Stomach (tissue), 19 donors: ENCODE measurements at places on chromosomes 2 and 18. TPM values are rescaled to one million over a fixed set of nuclear protein-coding genes. Genes with fewer than 3 reads are reported as not detected.

The ANKRD36B gene
- total RNA-seq: 55.8 TPM

The PKDCC gene
- total RNA-seq: 79.9 TPM

DNA sequence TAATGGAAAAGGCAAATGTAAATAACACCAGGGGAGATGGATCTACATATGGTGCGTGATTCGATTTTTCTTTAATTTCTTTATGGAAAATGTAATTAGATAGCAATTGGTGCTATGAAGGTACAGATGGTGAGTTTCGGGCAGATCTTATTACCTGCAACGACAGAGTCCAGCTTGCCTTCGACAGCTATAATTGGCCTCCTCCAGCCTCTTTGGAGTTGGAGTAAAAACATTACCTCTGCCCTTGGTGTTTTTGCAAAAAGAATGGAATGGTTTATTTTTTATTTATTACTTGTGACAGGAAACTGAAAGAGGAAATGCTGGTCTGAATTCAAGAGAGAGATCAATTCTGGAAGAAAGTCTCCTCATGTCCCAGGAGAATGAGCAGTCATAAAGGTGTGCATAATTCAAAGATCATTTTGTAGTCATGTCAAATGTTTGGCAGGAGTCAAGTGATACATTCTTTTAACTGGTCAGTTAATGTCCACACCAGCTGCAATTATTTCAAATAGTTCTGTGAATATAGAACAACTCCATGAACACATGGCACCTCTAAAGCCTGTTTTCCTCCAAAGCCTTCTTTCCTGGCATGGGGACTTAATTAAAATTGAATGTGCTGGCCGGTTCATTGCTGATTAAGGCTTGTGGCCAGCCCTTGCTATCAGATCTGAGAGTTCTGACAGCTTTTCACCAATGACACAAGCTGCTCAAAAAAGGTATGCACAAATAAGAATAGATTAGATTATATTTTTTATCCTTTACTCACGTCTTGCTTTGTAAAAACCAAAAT lies 46.9 kb upstream of the KCNH7 start:
- H3K4me3 ChIP-seq: no peak overlapping the region
- H3K27ac ChIP-seq: no peak overlapping the region
- H3K27me3 ChIP-seq: no peaks in the 10 kb centered on the region
- no peaks in the 10 kb centered on the region for H3K4me1 ChIP-seq

DNA sequence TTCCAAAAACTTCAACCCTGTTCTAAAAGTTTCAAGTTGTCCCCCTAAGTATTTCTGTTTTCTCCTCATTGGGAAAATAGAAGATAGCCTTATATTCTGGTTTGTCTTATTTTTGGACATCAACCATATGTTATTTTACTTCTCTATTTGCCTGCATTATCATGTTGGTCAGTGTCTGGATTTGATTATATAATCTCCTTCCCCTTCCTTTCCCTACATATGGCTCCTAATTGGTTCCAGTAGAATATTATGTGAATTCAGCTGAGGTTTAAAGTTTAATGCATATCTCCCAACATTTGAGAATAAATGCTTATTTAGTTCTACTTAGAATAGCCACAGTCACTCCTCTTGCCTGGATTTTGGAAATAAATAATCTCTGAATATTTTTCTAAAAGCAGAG lies 66.9 kb downstream of the OXER1 start:
- no peaks in the 10 kb centered on the region for H3K27me3 ChIP-seq
- peaks cover 16% of the 10 kb centered on the region for H3K36me3 ChIP-seq
- H3K4me1 ChIP-seq: no peaks in the 10 kb centered on the region
- no peak overlapping the region for H3K4me3 ChIP-seq
- no peak overlapping the region for H3K27ac ChIP-seq

DNA sequence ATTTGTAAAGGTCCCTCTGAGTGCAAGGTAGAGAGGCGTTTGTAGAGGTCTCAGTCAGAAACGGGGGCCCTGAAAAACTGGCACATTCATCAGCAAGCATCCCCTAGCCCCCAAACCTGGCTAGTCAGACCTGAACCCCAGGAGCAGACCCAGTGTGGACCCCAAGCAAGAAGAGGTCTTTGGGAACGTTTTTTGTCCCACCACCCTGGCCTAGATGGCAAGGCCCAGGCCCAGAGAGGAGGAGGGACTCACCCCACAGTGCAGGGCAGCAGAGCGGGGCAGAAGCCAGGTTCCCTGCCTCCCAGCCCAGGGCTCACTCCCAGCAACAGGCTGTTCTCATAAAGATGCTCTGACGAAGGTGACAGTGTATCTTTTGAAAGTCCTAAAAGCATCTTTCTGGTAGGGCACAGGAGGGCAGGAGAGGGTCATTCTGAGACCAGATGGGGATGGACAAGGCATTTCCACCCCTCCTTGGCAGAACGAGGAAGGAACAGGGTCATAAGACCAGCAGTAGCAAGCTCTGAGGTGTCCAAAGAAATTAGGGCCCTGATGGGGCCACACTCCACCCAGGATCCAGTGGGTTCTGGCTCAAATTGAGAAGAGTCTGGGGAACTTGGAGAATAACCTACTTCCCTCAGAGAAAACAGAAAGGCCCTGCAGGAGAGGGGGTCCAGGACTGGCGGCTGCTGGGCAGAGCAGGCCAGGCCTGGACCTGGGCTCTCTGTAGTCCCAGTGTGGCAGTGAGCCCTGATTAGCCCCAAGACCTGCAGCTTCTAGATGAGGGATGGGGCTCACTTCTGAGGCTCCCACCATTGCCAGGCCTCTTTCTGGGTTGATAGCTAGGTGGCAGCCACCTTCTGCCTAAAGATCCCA lies 18.2 kb downstream of the ADRA2B start:
- H3K4me1 ChIP-seq: peaks cover 8% of the 10 kb centered on the region
- no peak overlapping the region for H3K4me3 ChIP-seq
- H3K36me3 ChIP-seq: no peaks in the 10 kb centered on the region
- no peak overlapping the region for H3K27ac ChIP-seq
- no peaks in the 10 kb centered on the region for H3K27me3 ChIP-seq

DNA sequence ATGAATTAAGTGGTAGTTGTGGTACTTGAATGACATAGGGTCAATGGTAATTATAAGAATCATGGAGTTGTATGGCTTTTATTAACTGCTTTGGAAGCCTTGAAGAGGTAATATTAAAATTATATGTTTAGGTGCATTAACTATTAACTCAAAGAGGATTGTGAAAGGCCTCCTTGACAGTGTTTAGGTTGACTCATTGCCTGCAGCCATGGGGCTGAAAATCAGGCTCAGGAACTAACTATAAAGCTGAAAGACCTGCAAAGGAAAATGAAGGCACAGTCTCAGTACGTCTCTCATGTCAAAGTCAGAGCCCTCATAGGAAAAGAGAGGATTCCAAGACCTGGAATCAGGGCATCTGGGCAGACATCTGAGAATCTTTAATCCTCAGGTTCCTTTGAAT lies 31.0 kb downstream of the CACNB4 start:
- DNase-seq: no peak
- no peaks in the 10 kb centered on the region for H3K27me3 ChIP-seq
- peaks cover 5% of the 10 kb centered on the region for H3K4me1 ChIP-seq
- no peaks in the 10 kb centered on the region for H3K36me3 ChIP-seq
- H3K27ac ChIP-seq: no peak overlapping the region

DNA sequence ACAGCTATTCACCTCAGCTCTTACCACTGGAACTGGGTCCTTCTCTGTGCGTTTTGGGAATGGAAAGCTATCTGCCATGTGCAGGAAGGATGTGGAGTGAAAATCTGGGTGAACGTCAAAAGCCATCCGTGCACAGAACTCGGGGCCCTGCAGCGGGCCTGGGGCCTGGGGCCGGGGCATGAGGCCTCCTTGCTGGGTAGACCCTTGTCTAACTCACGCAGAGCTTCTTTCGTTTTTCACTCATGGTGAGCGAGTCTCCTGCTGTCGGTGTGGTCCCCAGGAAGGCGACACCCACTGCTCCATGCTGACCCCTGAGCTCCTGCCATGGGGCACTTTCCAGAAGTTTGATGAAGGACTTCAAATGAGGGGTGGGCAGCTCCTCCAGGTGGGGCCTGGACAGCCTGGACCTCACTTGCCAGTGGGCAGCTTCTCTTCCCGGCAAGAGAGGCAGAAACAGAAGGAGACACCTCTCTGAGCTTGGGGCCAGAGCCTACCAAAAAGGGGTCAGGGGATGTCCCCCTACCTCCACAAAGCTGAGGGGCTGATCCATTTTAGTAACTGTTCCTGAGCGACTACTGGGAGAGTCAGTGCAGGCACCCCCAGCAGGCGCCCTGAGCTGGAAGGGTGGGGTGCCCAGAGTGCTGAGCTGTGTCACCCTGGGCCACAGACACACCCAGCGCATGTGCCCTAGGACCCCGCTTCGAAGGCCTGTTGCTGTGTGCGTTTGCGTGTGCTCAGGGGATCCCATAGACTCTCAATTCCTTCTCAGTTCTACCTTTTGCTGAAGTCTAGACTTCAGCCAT lies 117.7 kb upstream of the HDAC4 start:
- H3K36me3 ChIP-seq: no peaks in the 10 kb centered on the region
- peaks cover 20% of the 10 kb centered on the region for H3K27me3 ChIP-seq
- H3K4me1 ChIP-seq: no peaks in the 10 kb centered on the region
- DNase-seq: no peak
- no peak overlapping the region for H3K4me3 ChIP-seq

DNA sequence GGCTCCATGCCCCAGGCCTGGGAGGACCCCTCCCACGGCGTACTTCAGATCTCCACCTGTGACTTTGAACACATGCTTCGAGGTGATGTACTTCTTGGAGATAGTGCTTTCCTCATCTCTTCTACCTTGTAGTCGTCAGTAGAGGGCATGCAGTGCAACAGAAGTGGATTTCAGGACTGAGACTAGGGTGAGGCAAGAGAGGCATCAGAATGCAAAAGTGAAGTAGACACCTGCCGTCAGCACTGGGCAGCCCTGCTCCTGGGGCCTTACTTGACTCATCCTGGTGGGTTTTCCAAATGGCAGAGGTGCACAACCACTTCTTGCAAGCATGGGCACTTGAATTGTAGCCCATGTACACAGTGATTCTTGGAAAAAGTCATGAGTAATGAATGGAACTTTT lies 258.8 kb downstream of the NEDD4L start:
- H3K4me1 ChIP-seq: peaks cover 45% of the 10 kb centered on the region
- H3K27ac ChIP-seq: no peak overlapping the region
- H3K4me3 ChIP-seq: no peak overlapping the region

The STAT4 gene
- total RNA-seq: 6.1 TPM

- H3K4me3 ChIP-seq: no peak overlapping the region
- no peaks in the 10 kb centered on the region for H3K36me3 ChIP-seq
- peak; percentile 34 for DNase-seq
Measured at GRCh38 chr2:8598295-8599165, 83.3 kb upstream of the ID2 start.

GRCh38 chr18:65751155-65752085 lies 608 bp downstream of the CDH7 start:
- H3K4me1 ChIP-seq: peaks cover 14% of the 10 kb centered on the region
- no peak for DNase-seq
- no peak overlapping the region for H3K27ac ChIP-seq
- peaks cover 17% of the 10 kb centered on the region for H3K27me3 ChIP-seq
- no peaks in the 10 kb centered on the region for H3K36me3 ChIP-seq

- H3K4me1 ChIP-seq: no peaks in the 10 kb centered on the region
- no peak overlapping the region for H3K27ac ChIP-seq
- H3K4me3 ChIP-seq: no peak overlapping the region
- H3K27me3 ChIP-seq: no peaks in the 10 kb centered on the region
- H3K36me3 ChIP-seq: peaks cover 100% of the 10 kb centered on the region
- no peak for DNase-seq
Measured at GRCh38 chr2:190997526-190998113, 16.4 kb downstream of the STAT1 start.

- H3K27me3 ChIP-seq: peaks cover 13% of the 10 kb centered on the region
- H3K4me3 ChIP-seq: peak within 1 kb of the TSS; percentile 89
- DNase-seq: peak; percentile 91
- peak within 1 kb of the TSS; percentile 98 for H3K27ac ChIP-seq
- peaks cover 76% of the 10 kb centered on the region for H3K4me1 ChIP-seq
Measured at GRCh38 chr18:44680273-44681075, at the start of gene SETBP1. Gene SETBP1 (plus strand): TSS chr18:44680888. CDS start chr18:44701347, 20,459 bp downstream.

DNA sequence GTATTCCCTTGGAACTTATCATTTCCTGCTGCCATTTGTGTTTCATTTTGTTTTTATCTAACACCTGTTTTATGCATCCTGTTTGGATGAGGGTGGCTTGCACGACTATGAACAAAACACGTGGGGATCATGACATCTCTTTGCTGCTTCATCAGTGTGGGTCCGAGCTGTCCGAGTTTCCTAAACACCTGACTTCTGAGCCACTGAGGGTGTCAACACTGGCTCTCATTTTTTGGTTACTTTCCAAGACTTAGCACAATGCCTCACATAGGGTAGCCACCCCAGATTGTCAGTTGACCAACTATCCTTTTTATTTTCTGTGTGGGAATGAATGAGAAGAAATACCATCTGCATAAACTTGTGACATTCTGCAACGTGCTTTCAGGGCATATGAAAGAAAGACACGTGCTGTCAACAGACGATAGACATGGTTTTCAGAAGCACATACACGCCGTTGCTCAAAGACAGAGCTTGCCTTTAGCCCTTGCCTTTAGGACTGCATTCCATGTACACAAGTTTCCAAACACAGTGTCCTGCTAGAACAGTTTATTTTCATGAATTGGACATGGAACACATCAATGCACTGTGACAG lies 166.7 kb downstream of the MYT1L start:
- DNase-seq: no peak
- H3K4me1 ChIP-seq: no peaks in the 10 kb centered on the region
- H3K27me3 ChIP-seq: no peaks in the 10 kb centered on the region
- H3K36me3 ChIP-seq: no peaks in the 10 kb centered on the region
- H3K4me3 ChIP-seq: no peak overlapping the region
- H3K27ac ChIP-seq: no peak overlapping the region

GRCh38 chr2:190415794-190416775 lies 7.9 kb downstream of the MFSD6 start:
- no peaks in the 10 kb centered on the region for H3K27me3 ChIP-seq
- peak overlapping the region; percentile 44 for H3K27ac ChIP-seq
- H3K4me1 ChIP-seq: peaks cover 81% of the 10 kb centered on the region
- no peak for DNase-seq

The LRRTM1 gene
- not detected for total RNA-seq

DNA sequence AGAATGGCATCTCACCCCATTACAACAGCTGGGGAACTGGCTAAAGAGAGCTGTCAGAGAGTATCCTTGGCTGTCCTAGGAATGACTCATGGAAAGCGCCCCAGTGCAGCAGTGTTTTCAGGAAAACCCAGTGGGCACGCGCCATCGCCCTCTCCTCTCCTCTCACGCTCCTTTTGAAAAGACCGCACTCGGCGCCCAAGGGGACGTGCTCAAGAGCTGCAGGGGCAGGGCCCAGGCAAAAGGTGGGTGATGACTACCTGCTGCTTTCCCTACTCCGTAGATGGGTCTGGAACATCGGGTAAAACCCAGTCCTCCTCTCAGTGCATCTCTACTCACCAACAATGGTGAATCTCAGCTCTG lies 68.1 kb downstream of the EMILIN2 start:
- no peak for DNase-seq
- no peaks in the 10 kb centered on the region for H3K27me3 ChIP-seq
- no peak overlapping the region for H3K27ac ChIP-seq
- H3K4me1 ChIP-seq: peaks cover 26% of the 10 kb centered on the region
- H3K36me3 ChIP-seq: peaks cover 93% of the 10 kb centered on the region

The DNAH6 gene
- 0.58 TPM for total RNA-seq

The MAB21L4 gene
- not detected for total RNA-seq
